ENCODE measurements at places on chromosomes 5 and 9. TPM values are rescaled to one million over a fixed set of nuclear protein-coding genes. Genes with fewer than 3 reads are reported as not detected.

The LRSAM1 gene
- 21.2 TPM for total RNA-seq

The GKAP1 gene
- total RNA-seq = 0.66 TPM

The GPX3 gene
- 18.4 TPM for total RNA-seq

The TMC1 gene
- not detected for total RNA-seq

The CCNO gene
- total RNA-seq = not detected

The ARHGEF39 gene
- total RNA-seq = 2.9 TPM
